Muscle of arm (tissue), 14 donors: ENCODE measurements at places on chromosomes 5 and 9. TPM values are rescaled to one million over a fixed set of nuclear protein-coding genes. Genes with fewer than 3 reads are reported as not detected.

PDE8B gene
- 2.2 TPM for polyA plus RNA-seq

GRCh38 chr5:8081179-8081578 lies 212.2 kb downstream of the MTRR start:
- DNase-seq: no peak

- DNase-seq: no peak
Measured at GRCh38 chr5:60495644-60496520, 204.1 kb downstream of the DEPDC1B start.

GRCh38 chr5:1952444-1953099 lies 69.8 kb upstream of the IRX4 start:
- DNase-seq: no peak

DNA sequence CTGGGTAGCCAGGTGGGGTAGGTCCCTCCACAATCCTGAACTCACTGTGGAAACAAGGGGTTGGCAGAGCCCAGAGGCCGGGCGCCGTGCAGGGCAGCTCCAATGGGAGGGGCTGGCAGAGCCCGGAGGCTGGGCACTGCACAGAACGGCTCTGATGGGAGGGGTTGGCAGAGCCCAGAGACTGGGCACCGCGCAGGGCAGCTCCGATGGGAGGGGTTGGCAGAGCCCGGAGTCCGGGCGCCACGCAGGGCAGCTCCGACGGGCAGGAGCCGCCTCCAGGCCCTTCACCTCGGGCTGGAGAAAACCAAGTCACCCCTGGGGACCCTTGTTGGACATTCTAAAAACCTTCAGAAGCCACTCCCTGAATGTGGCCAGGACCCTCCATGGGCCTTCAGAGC lies 9.3 kb downstream of the NACC2 start:
- no peak for DNase-seq

- DNase-seq: no peak
Measured at GRCh38 chr5:137205231-137206027, 293.7 kb downstream of the SPOCK1 start.

GRCh38 chr5:116847960-116848359 lies 273.3 kb upstream of the SEMA6A start:
- no peak for DNase-seq

DNA sequence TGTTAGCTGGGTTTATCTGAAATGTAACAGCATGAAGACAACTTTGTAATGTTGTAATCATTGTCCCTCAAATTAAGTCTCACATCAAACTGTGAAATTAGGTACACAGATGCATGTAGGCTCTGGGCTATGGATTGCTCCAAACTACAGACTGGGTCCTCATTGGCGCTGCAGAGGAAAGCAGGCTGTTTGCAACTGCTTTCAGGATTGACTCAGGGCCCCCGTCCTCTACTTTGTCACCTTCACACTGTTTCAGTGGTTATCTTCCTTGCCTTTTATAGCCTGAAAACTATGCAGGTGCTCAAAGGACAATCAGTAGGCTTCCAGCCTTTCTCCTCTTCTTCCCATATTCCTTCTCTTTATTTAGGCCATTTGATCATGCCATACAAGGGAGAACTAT lies 18.0 kb downstream of the GRAMD2B start:
- DNase-seq: no peak

- DNase-seq: no peak
Measured at GRCh38 chr9:113513536-113513935, 50.0 kb downstream of the RGS3 start.
